ENCODE measurements at places on chromosomes 13 and 19.

- no peak overlapping the region for H3K4me3 ChIP-seq
- H3K36me3 ChIP-seq = no peaks in the 10 kb centered on the region
- H3K27me3 ChIP-seq = no peaks in the 10 kb centered on the region
Measured at GRCh38 chr13:101139081-101139480, 277.2 kb downstream of the NALCN start.

GRCh38 chr19:2869618-2870017, 2.5 kb downstream of the ZNF556 start:
- H3K36me3 ChIP-seq = no peaks in the 10 kb centered on the region
- no peak overlapping the region for H3K27ac ChIP-seq
- no peaks in the 10 kb centered on the region for H3K27me3 ChIP-seq
- H3K4me1 ChIP-seq = no peaks in the 10 kb centered on the region

DNA sequence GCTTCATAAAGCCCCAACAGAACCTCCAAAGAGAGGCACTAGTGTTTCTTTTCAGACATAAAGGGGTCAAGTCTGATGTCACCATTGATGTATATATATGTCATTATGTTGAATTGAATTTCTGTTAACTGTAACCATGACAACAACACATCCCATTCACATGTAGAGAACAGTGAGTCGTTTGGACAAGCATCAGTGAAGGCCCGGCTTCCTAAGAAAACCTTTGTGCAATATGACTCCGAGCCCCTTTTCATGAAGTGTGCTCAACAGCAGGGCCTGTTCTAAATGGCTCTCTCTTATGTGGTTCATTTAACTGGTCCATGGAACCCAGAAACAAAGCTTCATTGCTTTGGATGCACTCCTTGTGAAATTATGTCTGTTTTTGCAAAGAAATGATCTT, 67.2 kb upstream of the UBL3 start:
- no peak overlapping the region for H3K27ac ChIP-seq
- DNase-seq = no peak
- H3K4me1 ChIP-seq = no peaks in the 10 kb centered on the region
- no peak overlapping the region for H3K4me3 ChIP-seq
- no peaks in the 10 kb centered on the region for H3K36me3 ChIP-seq
- no peaks in the 10 kb centered on the region for H3K27me3 ChIP-seq

DNA sequence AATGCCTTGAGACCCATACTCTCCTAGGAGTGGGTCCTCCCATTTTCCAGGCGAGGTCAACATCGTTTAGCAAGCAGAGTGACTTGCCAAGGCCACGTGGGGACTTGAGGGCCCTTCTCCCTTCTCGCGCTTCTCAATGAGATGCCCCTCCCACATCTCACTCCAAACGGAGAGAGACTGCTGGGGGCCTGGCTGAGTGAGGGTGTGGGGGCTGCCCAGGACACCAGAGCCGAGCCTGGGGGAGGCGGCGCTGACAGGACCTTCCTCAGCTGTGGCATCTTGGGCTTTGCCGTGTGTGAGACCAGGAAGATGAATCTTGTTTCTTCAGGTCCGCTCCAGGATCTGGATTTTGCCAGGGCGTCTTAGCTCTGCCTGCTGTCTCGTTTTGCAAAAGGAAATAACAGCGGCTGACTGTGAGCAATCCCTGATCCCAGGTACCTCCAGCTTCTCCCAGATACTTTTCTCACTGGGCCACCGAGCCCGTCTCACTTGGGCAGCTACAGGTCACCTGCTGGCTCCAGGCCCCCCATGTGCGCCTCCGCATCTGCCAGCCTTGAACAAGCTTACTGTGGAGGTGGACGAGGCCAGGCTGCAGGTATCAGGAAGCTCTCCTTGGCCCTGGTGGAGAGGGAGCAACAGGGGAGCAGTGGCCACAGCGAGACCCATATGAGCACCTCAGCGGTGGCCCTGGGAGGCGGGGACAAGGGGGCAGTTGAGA, 6.0 kb downstream of the COX6B2 start:
- H3K4me1 ChIP-seq = peaks cover 25% of the 10 kb centered on the region
- no peaks in the 10 kb centered on the region for H3K36me3 ChIP-seq
- peak overlapping the region; percentile 69 for H3K27ac ChIP-seq

GRCh38 chr13:99265821-99266426, 7.7 kb upstream of the GPR18 start:
- no peak overlapping the region for H3K4me3 ChIP-seq
- no peaks in the 10 kb centered on the region for H3K27me3 ChIP-seq
- DNase-seq = peak; percentile 56
- no peaks in the 10 kb centered on the region for H3K36me3 ChIP-seq
- H3K4me1 ChIP-seq = no peaks in the 10 kb centered on the region

GRCh38 chr19:49136771-49137171, 17.4 kb downstream of the PPFIA3 start:
- no peaks in the 10 kb centered on the region for H3K36me3 ChIP-seq
- no peak overlapping the region for H3K4me3 ChIP-seq
- H3K27ac ChIP-seq = no peak overlapping the region
- H3K27me3 ChIP-seq = no peaks in the 10 kb centered on the region

DNA sequence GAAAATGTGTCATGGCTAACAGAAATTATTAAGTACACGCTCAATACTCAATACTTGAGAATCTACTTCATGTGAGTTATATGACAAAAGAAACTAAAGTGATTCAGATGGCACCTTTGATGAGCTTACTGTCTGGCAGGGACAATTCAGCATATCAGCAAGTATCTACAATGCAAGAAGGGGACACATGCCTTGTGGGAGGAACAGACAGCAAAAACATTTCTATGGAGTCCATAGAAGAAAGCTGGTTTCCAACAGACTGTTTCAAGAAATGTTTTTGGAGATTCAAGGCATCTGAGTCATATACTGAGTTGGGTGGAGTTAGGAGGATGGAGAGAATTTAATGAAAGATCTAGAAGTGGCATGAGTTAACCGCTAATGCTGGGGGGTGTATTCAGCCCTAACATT, 54.7 kb downstream of the MBNL2 start:
- peaks cover 4% of the 10 kb centered on the region for H3K36me3 ChIP-seq
- no peak for DNase-seq
- H3K4me1 ChIP-seq = no peaks in the 10 kb centered on the region

- no peak overlapping the region for H3K27ac ChIP-seq
- H3K4me3 ChIP-seq = no peak overlapping the region
- H3K36me3 ChIP-seq = no peaks in the 10 kb centered on the region
- no peaks in the 10 kb centered on the region for H3K27me3 ChIP-seq
- no peak for DNase-seq
Measured at GRCh38 chr13:20990910-20991525, 70.4 kb downstream of the LATS2 start.

- H3K4me3 ChIP-seq = no peak overlapping the region
- no peaks in the 10 kb centered on the region for H3K36me3 ChIP-seq
- H3K27ac ChIP-seq = no peak overlapping the region
- peak; percentile 77 for DNase-seq
Measured at GRCh38 chr13:26184791-26185250, 37.3 kb downstream of the RNF6 start.
